Glomerular endothelial cell (primary cell): ENCODE measurements at places on chromosomes 6 and 20.

DNA sequence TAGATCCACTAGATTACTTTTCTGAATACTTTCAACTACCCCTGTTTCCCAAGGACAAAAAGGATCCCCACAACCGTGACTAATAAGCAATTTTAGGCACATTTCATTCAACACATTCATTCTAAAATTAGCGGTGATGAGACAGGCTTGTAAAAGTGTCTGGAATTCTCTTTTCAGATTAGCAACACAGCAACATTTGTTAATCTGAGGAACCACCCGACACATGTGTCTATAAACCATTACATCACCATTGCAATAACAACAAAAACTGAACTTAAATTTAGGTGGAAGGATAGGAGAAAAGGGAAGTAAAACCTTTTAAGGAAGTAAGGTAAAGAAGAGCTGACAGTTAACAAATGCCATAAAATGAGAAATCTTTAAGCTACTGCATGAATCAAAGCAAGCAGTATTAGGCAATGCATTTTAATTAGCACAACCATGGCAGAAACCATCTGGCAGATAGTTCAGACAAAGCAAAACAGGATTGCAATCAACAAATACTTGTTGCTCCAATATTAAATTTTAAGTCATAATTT, 49.1 kb downstream of the MAP3K7 start:
- DNase-seq, result no peak

GRCh38 chr6:159989492-159990480, 20.9 kb downstream of the IGF2R start:
- DNase-seq, result no peak

DNA sequence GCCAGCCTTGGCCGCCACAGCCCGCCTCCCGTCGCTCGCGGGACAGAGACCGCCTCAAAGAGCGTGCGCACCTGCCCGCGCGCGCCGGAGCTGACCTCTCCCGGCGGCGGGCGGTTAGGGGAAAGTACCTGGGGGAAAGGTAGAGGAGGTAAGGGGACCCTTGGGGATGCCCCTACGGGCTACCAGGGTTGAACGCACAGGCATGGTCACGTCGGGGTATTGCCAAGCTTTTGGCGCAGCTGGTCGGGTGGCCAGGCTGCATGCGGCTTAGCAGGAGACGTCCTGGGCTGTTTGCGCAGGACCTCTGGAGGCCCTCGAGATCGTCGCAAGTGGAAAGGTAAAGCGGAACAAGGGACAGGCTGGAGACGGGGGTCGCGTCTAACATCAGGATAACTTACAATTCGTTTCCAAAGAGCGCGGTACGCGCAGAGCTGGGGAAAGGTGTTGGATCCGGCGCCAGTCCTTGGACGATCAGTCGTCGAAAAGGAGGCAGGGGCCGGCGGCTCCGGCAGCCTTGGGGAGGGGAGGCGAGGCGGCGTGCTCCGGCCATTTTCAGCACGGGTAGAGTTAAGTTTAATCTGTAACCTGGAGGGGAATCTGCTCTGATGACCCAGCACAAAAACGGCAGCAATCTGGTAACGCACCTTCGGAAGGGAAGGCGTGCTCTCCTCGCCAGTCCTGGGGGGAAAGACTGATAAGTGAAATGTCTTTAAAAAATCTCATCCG, 9.0 kb downstream of the GNAS-AS1 start:
- no peak for DNase-seq

DNA sequence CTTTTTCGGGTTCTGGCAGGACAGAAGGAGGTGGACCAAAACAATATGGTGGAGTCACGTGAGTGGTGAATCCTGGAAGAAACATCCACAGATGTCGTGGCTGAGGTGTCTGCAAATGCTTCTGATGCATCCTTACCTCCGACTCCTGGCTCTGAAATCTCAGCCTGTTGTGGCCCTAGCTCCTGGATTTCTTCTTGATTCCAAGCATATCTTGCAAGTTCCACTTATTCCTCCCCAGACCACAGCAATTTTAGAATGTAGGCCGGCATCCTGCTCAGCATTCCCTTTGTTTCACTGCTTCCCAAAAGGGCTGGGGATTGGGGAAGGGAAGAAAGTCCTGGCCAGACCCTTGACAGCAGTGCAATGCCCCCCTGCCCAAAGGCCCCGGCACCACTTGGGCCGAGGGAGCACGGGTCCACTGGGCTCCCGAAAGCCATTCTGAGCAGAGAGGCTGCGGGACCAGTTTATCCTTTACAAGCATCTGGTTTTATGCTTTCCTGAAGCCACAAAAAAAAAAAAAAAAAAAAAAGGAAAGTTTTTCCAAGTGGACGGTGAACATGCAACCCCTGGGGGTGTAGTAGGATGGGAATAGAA, 200.9 kb upstream of the RNF24 start:
- no peak for DNase-seq

- no peak for DNase-seq
Measured at GRCh38 chr6:50848989-50849795, 30.5 kb downstream of the TFAP2B start.

GRCh38 chr6:125742024-125742423, 7.4 kb upstream of the HEY2 start:
- no peak for DNase-seq

GRCh38 chr20:38599410-38599882, 2.2 kb upstream of the ARHGAP40 start:
- no peak for DNase-seq

DNA sequence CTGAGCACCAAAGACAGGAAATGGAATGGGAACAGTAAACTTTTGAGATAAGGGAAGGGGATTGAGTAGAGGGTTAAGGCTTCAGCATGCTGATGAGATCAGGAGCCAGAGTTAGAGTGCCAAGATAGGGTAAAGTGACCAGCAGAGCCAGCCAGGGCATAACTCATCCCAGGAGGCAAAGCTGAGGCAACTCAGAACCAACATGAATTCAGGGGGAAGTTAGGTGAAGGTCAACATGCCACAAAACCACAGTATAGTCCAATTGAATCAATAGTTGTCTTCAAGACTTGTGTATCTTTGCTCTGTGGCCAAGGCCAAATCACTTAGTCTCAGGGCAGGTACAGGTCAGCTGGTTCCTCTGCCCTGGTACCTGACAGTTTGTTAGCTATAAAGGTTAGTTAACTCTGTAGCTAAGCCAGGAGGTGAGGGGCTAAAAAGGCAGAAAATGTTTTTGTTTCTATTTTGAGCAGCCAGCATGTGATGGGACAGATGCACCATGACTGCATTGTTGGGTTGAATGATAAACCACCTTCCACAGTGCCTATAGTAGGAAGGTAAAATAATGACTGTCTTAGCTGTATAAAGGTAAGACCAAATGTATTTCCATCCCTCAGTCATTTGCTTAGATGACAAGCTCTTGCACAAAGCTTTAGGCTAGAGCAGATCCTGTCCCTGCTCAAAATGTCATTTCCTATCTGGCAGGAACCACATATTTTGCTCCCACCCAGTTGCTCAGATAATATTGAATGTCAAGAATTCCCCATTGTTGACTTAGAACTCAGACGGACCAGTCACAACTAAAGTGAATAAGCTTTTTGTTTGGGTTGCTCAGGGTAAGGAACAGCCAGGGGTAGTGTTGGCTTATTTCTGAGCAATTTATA, 15.8 kb downstream of the RNF8 start:
- peak; percentile 25 for DNase-seq

- no peak for DNase-seq
Measured at GRCh38 chr20:60202046-60202445, 243.8 kb downstream of the CDH26 start.

- no peak for DNase-seq
Measured at GRCh38 chr6:27263886-27264285, 16.4 kb downstream of the PRSS16 start.

DNA sequence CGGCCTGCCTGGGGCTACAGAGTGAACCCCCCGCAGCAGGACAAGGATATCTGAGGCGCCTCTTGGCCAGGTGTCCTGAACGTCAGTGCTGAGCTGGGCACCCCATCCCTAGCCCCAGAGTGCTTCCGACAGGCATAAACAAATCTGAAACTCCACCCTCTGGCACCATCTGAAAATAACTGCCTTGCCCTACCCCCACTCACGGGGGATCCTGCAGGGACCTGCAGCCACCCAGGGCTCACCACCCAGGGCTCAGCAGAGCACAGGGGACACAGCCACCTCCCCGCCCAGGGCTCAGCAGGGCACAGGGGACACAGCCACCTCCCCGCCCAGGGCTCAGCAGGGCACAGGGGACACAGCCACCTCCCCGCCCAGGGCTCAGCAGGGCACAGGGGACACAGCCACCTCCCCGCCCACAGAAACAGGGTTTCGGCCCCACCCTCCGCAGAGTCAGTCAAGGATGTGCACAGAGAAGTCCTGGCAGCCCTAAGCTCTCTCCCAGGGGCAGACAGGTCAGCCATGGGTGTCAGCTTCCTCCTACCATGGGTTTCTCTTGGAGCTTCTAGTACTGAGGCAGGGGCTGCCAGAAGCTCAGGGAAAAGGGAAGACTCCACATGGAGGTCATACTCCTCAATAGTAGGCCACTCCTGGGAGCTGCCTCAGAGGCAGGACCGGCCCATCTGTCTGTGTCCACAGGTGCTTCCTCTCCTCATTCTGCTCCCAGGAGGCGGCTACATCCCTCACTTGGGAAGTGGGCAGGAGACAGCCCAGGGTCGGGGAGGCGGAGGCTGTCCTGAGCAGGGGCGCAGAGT, 4.6 kb downstream of the UCKL1 start:
- DNase-seq, result no peak

DNA sequence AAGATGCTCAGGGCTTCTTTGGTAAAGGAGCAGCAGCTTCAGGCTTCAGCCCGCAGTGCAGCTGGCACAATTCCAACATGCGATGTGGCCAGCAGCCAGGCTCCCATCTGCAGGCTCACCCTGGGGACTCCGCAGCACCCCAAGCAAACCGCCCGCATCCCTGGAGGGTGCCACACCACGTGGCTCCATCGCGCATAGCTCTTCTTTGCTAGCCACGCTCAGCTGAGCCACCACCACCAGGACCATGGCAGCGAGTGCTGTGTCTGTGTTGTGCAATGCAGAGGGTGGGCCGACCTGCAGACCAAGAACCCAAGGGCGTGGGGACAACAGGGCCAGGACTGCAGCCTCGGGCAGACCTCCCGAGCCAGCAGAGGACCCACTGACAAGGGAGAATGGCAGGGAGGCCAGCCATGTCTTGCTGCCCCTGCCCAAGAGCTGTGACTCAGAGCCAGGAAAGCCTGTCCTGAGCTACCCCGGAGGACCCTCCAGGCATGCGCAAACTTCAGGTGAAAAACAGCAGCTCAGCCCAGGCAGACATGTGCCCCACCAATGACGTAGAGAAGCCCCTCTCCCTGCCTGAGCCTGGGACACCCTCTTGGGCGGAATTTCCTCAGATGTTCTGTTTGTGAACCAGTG, 87.8 kb downstream of the GINS1 start:
- DNase-seq, result no peak

DNA sequence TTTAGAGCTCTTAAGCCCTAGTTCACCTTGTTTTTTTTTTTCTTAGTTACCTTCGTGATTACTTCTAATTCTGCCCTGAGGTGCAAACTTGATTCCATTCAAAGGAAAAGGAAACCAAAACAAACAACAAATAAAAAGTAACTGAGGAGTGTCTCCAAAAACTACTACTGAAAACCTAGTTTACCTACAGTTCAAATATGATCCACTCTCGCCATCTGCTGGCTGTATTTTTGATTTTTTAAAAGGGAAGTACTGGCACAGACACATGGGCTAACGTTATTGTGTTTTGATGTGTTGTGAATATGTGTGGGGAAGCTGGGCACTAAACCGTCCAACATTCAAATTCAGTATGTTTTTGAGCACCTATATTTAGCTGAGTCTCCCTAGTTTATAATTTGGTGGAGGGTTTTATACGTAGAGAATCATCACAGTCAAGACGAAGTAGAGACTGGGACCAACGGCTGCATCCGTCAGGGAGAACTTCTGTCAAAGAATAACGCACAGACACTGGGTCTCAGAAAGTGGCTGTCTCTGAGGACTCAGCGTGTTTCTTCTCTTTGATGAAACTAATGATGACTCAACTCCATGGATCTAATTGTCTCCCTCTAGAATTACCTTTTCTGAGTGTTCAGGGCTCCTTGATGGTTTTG, 373.5 kb upstream of the BTBD3 start:
- DNase-seq, result peak; percentile 52

- no peak for DNase-seq
Measured at GRCh38 chr6:24763578-24763977, 11.2 kb upstream of the GMNN start.

DNA sequence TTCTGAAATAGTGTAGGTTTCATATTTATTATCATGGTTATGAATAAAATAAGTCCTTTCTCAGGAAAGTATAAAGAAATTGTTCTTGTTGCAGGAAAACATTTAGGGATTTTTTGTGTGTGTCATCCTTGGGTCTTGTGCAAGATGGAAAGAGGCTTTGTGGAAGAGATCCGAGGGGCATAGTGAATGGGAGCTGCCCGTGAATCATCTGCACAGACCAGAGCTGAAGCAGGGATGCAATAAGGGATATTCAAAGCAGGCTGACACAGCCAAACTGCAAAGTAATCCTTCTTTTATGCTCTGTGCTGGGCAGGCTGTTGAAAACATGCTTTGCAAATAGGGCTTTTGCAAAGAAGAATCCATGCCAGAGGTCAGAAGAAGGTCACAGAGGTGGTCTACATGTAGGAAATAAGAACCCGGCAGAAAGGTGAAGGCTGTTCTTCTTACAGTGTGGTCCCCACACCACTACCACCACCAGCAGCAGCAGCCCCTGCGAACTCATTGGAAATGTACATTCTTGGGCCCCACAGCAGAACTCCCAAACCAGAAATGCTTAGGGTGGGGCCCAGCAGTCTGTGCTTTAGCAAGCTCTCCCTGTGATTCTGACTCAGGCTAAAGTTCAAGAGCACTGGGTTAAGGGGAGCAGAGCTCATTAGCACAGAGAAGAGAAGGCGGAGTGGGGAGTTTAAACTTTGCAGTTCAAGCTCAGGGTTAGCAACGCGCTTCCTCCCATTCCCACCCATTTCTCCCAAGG, 237.6 kb downstream of the QKI start:
- no peak for DNase-seq

DNA sequence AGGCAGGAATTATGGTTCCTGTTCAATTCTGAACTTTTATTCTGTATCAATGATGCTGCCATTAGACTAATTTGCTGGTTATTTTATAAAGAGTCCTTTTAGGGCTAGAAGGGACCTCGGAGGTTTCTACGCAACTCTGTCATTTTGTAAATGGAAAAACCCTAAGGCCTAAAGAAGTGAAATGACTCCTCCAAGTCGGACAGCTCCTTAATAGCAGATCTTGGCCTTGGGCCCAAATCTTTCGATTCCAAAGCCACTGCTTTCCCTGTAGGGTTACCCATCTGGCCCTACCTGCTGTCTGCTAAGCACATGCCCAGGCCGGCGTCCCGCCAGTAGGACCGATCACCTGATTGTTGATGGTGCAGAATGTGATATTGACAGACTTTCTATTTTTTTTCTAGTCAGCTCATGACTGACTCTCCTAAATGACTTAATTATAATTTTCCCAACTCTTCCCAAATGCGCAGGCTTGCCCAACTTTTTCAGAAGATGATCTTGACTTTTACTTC, 40.2 kb downstream of the PLEKHG1 start:
- DNase-seq, result no peak

DNA sequence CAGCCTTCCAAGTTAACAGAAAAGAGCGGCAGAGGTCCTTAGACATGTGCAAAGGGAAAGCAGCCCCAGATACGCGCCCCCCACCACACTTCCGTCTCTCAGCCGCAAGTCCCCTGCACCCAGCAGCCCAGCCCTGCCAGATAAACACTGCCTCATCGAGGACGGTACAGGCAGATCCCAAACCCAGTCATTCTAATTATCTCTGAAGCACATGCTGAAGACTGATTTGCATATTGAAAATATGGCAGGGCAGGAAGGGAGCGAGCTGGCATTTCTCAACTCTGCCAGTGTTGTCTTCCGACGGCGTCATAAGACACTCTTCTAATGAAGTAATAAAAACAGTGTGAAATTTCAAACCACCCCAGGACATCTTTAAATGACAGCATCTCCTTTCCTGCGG, 122.8 kb upstream of the CDH4 start:
- DNase-seq, result no peak
